Right ventricle myocardium superior (tissue), 1 donor: ENCODE measurements at places on chromosomes 16 and 17.

GRCh38 chr17:76080768-76081287 lies 1.8 kb downstream of the ZACN start:
- no peak for DNase-seq

- DNase-seq, result no peak
Measured at GRCh38 chr16:56190048-56190676, 1.1 kb upstream of the GNAO1 start.

DNA sequence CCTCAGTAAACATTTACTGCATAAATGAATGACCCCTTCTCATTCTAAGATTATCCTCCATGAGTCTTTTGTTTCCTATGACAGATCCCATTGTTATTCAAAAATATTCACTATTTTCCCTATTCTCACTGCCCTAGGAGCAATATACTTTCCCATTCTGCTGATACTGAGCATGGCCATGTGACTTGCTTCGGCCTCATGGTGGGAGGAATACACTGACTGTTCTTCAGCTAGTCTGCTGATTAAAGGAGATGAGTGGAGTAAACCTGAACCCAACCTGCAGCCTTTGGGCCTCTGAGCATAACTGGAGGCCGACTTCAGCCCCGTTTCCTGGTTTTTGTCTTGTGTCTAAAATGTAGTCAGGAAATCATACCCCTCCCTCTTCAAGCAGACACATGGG lies 531.8 kb upstream of the SALL1 start:
- no peak for DNase-seq

DNA sequence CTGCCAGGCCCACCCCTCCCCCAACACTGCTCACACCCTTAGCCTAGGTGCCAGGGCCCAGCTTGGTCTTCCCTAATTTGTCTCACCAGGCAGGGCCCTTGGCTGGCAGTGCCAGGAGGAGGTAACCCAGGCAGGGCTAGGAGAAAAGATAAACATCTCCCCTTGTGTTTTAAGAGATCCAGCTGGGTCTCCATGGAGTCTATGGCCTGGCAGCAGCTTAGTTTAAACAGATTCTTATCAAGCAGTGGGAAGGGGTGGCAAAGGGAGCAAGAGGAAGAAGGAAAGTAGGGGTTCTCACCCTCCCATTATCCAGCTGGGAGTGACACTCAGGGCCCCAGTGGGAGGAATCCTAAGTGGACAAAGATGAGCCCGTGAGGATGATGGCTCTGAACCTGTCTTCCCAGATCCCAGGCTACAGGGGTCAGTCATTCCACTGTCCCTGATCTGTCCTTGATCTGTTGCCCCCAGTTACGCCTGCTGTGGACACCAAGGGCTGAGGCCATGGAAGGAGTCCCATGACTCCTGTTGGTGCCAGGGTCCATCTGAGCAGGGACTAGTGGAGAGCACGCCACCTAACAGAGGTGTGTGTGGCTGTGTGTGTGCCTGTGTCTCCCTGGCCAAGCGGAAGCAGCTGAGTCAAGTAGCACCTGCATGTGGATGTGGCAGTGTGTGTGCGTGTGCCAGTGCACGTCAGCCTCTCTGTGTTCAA lies 47.4 kb upstream of the MEIOC start:
- DNase-seq, result no peak

GRCh38 chr16:53816211-53816836 lies 112.4 kb downstream of the FTO start:
- DNase-seq, result no peak

- DNase-seq, result no peak
Measured at GRCh38 chr16:84361546-84361945, 6.8 kb upstream of the ATP2C2 start.

GRCh38 chr16:22784690-22785214 lies 29.2 kb upstream of the HS3ST2 start:
- no peak for DNase-seq

GRCh38 chr17:74424657-74425056 lies 7.2 kb upstream of the GPRC5C start:
- DNase-seq, result peak; percentile 72

GRCh38 chr17:63419949-63420867 lies 25.9 kb downstream of the CYB561 start:
- DNase-seq, result no peak

DNA sequence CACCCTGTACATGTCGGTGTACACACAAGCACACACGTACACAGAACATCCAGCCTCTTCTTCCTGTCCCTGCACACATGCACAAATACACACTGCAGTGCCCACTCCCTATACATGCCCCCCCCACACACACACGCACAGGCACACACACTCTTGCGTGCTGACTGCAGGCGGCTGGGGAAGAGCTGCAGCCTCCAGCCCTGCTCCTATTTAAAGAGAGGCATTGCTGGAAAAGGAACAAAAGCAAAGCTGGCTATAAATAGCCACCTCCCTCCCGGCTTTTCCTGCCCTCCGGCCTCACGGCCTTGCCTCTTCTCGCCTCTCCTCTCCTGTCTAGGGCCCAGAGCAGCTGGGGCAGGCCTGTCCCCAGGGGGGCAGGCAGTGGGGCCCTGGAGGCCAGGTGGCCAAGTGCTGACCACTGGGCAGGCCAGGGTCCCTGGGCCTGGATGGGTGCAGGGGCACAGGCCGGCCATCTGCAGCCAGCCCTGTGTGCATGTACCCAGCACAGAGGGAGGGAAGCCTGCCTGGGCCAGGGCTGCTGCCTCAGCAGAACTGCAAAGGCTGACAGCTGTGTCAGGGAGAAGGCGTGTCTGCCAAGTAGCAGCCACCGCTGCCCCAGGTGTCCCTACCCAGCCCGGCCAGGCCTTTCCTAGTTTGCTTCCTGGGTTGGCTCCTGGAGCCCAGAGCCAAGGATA lies 25.4 kb downstream of the RTN4RL1 start:
- DNase-seq, result peak; percentile 78

- peak; percentile 81 for DNase-seq
Measured at GRCh38 chr17:56833057-56833808, 487 bp downstream of the C17orf67 start.

GRCh38 chr16:54033747-54034146 lies 252.8 kb downstream of the IRX3 start:
- DNase-seq, result no peak

GRCh38 chr17:29109477-29110371 lies 66.8 kb downstream of the PIPOX start:
- no peak for DNase-seq

DNA sequence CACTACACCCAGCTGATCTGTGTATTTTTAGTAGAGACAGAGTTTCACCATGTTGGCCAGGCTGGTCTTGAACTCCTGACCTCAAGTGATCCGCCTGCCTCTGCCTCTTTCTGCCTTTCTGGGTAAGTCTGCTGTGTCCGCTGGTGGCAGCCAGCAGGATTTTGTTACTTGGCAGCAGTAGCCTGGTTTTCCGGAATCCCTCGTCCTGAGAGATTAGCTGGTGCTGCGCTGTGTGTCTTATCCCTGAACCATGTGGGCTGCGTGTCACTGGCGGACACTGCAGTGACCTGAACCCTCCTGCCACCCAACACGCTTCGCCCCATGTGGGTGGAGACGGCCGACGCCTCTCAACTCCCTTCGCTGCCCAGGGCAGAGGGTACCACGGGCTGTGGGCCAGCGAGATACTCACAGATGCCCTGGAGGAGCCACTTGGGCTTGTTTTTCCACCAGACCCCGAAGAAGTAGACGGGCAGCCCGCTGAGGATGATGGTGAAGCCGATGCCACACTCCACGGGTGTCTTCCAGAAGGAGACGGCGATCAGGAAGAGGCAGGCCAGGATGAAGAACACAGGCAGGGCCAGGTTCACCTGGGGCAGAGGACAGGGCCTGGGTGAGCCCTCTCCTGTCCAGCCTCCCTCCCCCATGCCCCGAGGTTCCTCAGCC lies 35.2 kb downstream of the SLC7A5 start:
- DNase-seq, result no peak

GRCh38 chr16:3589441-3589921 lies 12.3 kb upstream of the NLRC3 start:
- no peak for DNase-seq

GRCh38 chr17:1078831-1079561 lies 82.1 kb downstream of the TIMM22 start:
- peak; percentile 73 for DNase-seq

GRCh38 chr16:72093448-72094265 lies at the start of the genes DHX38 and TXNL4B:
DHX38 (plus strand) TSS chr16:72093847; CDS start chr16:72096158, 2,311 bp downstream.
TXNL4B (minus strand) TSS chr16:72093620; CDS start chr16:72090749, 2,871 bp downstream.
- peak; percentile 95 for DNase-seq

DNA sequence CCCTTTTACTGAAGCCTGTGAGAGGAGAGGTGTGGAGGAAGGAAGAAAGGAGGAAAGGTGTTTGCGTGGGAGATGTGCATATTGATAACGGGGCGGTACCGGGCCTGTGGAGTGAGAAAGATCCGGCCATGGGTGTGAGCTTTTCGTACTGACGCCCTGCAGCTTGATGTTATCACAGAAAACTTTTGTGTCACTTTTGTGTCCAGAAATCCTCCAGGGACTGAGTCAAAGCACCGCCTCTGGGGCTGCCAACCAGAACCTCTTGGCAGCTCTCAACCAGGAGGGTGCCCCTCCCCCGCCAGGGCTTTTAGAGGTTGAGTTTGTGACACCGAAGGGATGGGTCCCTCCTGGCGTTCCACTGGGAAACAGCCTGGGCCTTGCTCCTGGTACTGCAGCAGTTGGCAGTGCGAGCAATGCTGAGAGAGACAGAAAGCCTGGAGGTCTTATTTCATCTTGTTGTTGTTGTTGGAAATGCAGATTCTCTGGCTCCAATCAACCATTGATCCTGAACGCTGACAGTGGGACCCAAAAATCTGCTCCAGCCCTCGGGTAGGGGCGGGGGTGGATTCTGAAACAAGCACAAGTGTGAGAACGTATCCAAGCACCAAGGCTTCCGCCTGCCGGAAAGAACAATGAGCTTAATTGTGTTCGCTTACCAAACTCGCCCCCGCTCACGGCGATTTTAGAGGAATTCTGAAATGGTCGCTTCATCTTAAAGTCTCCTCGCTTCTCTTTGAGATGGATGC lies 65.0 kb downstream of the CRISPLD2 start:
- DNase-seq, result peak; percentile 63

- no peak for DNase-seq
Measured at GRCh38 chr16:58448890-58449289, 51.1 kb upstream of the NDRG4 start.

DNA sequence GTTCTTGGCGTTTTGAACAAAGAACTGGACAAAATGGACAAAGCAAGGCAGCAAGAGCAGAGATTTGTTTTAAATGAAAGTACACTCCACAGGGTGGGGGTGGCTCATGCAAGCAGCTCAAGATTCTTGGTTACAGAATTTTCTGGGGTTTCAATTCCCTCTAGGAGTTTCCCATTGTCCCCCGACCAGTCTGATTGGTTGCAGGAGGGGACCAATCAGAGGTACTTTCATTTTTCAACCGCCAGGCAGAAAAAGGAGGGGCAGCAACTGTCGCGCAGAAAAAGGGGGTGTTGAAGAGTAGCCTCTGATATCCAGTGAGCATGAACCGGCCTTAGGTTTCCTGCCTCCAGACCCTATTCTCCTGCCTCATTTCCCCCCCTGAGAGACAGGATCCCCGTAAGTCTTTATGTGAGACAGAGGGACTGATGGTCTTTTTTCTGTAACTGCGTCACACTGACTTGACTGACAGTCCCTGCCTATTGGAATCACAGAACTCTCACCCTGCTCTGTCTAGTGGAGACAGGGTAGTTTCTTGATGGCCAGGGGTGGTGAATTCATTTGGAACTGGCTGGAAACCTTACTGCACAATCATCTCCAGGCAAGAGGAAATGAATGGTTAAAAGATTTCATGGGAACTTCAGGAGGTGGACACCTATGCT lies 59.4 kb upstream of the ALOX12 start:
- no peak for DNase-seq

DNA sequence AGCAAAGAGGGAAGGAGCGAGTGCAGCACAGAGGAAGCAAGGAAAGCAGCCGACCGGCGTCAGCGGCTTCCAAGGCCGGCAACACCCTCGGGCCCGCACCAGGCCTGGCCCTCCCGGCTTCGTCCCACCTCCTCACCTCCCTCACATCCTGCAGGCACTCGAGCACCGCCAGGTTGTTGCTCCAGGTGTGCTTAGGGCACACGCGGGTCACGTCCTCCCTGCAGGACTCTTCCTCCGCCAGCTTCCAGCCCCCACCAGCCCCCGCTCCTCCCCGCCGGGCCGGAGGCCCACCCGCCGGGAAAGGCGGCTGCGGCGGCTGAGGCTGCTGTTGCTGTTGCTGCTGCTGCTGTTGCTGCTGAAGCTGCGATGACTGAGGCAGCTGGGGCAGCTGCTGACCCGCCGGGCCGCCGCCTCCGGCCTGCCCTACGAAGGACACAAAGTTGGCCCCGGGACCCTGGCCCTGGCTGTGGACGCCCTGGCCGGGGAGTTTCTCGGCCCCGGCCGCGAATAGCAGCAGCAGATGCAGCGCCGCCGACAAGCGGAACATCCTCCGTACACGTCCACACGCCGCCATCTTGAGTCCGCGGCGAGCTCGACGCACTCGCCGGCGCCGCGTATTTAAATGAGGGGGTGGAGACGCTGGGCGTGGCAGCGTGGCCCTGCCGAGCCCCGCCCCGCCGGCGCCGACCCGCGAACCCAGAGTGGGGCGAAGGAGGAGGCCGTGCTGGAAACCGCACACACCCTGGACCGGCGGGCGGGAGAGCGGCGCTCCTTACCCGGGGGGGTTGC lies at the start of gene GLG1:
GLG1 (minus strand) TSS at position 594 of the 789 bp plus-strand sequence; CDS start at position 574, 20 bp downstream.
- peak; percentile 96 for DNase-seq
